H1 (cell line): ENCODE measurements at places on chromosomes 3 and 15.

- H3K36me3 ChIP-seq: no peaks in the 10 kb centered on the region
- H3K27me3 ChIP-seq: no peaks in the 10 kb centered on the region
- no peak overlapping the region for H3K4me3 ChIP-seq
- H3K27ac ChIP-seq: no peak overlapping the region
These were observed 42.3 kb upstream of the LHFPL4 start for GRCh38 chr3:9595877-9596276.

- H3K4me3 ChIP-seq: no peak overlapping the region
- H3K27me3 ChIP-seq: no peaks in the 10 kb centered on the region
- H3K27ac ChIP-seq: no peak overlapping the region
- H3K4me1 ChIP-seq: no peaks in the 10 kb centered on the region
- no peaks in the 10 kb centered on the region for H3K36me3 ChIP-seq
These were observed 221.8 kb downstream of the FEZF2 start for GRCh38 chr3:62151591-62151990.

DNA sequence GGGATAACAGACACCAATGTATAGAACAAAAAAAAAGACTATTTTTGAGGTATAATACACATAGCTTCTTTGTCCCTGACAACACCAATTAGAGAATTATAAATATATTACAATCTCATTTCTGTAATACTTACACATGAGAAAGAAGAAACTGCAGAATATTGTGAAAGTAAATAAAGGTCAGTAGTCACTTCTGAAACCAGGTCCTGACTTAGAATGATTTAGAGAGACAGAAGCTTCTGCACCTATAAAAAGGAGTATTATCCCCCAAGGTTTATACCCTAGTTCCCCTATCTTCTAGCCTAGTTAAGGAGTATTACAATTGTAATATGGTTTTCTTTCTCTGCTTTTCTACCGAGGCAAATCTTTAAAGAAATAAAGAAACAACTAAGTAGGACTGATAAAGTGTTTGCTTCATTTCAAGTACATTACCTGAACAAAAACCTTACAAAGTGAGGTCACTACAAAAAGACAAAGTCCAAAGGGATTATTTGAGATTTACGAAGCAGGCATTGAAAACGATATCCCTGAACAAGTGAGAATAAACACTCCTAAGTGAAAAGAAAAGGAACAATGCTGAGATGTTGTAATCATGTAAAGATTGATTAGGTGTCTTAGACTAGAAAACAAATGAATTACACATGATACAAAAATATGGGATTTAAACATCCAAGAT lies 103.0 kb downstream of the GBE1 start:
- no peak overlapping the region for H3K4me3 ChIP-seq
- H3K27me3 ChIP-seq: no peaks in the 10 kb centered on the region
- H3K27ac ChIP-seq: no peak overlapping the region
- H3K4me1 ChIP-seq: no peaks in the 10 kb centered on the region
- no peak for DNase-seq

DNA sequence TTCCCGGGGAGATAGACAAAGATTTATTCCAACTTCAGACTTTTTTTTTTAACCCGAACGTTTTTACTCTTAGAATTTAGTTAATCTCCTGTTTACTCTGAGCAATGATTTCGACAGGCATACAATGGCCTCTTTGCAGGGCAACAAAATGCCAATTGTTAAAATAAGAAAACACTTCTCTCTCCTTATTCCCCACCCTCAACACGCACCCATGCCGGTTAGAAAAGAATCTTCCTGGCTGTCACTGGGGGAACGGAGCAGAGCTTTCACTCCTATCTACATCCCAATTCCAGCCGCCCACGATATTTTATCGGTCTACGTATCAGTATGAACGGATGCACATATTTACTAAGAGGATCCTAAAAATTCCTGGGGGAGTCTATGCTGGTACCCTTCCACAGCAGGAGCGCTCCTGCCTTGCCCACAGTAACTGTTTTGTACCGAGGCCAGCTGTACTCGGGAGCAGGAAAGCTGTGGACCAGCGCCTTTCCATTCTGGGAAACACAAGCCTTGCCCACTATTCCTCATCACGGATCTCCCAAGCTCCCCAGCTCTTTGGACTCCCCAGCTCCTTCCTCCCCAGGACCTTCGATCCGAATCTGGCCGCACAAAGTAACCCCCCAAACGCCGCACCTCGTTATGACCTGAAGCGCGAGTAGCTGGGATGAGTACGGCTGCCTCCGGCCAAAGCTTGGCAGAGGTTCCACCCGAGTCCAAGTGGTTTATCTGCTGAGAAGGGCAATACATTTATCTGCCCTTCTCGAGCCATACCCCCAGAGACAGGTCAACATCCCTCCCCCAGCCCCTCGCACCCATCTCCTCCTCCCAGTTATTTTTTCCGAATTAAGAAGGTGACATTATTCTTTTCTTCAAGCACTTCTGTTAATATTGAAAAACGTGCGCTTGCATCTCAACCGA lies 2.2 kb upstream of the FOXB1 start:
- peaks cover 19% of the 10 kb centered on the region for H3K4me1 ChIP-seq
- DNase-seq: no peak
- H3K36me3 ChIP-seq: no peaks in the 10 kb centered on the region
- H3K27ac ChIP-seq: no peak overlapping the region
- peak overlapping the region; percentile 54; the same call in 1 of the 2 replicates for H3K4me3 ChIP-seq

- no peaks in the 10 kb centered on the region for H3K4me1 ChIP-seq
- no peak for DNase-seq
- H3K36me3 ChIP-seq: no peaks in the 10 kb centered on the region
- H3K27me3 ChIP-seq: no peaks in the 10 kb centered on the region
- H3K4me3 ChIP-seq: no peak overlapping the region
These were observed 220.5 kb downstream of the FAM43A start for GRCh38 chr3:194906229-194906629.

- H3K27ac ChIP-seq: no peak overlapping the region
- no peak overlapping the region for H3K4me3 ChIP-seq
- H3K4me1 ChIP-seq: no peaks in the 10 kb centered on the region
- no peaks in the 10 kb centered on the region for H3K27me3 ChIP-seq
These were observed 73.1 kb upstream of the FEZF2 start for GRCh38 chr3:62446337-62446940.

DNA sequence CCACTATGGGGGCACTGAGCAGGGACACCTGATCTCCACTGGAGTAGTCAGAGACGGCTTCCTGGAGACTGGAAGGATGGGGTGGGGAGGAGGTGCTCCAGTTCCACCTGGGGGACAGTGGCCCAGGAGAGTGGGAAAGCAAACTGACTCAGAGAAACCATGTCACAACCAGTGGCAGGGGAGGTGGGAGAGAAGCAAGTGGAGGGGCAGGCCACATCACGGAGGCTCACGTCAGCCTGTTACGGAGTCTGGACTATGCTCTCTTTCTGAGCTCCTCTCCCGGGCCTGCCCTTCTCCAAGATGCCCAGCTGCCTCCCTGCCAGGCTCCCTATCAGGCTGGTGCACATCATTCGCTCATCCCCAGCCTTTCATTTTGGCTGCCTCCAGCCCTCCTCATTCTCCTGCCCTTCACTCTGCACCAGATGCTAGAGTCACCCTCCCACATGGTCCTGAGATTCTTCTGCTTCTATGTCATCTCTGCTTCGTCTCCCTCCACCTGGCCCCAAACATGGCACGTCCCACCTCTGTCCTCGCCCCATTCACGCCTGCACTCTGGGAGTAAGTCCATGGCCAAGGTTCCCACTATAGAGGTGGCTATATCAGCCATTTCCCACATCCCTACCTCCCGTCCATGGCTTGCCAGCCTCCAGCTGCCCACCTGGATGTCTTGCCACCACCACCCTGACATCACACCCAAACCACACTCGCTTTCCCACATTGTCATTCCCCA lies 100.3 kb downstream of the ADCY5 start:
- H3K36me3 ChIP-seq: no peaks in the 10 kb centered on the region
- DNase-seq: no peak
- H3K4me3 ChIP-seq: no peak overlapping the region
- no peak overlapping the region for H3K27ac ChIP-seq

DNA sequence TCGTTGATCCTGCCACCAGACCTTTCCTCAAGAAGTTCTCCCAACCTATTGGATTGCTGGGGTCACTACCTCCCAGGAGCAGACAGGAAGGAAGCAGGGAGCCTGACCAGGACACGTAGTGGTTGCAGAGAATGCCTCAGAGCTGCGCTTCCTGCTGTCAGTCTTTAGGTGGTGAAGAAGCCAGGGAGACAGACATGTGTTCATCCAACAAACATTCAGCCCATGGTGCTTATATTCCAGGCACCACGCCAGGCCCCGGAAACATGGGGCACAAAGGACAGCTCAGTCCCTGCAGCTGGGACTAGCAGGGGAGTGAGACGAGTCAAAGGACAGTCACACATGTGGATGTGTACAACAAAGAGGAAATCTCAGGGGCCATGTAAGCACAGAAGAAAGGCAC lies 26.0 kb upstream of the CORO2B start:
- H3K4me1 ChIP-seq: no peaks in the 10 kb centered on the region
- H3K27ac ChIP-seq: no peak overlapping the region
- DNase-seq: no peak
- peaks cover 2% of the 10 kb centered on the region; the same call in 1 of the 2 replicates for H3K27me3 ChIP-seq
- no peaks in the 10 kb centered on the region for H3K36me3 ChIP-seq

DNA sequence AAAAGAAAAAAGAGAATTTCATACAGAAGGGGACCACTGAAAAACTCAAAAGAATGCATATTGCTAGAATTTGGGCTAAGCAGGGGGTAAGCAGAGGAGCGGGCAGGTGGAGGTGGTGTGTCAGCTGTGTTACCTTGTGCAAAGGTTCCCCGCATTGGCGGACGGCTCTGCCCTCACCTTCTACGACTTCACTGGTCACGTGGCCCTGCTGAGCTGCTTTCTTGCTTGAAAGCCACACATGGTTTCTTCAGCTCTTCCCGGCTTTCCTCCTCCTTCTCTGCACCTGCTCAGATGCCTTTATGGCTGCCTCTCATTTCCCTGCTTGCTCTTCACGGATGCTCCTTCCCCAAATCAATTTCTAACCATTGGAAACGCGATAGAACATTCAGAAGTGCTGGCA lies 30.5 kb downstream of the FAH start:
- H3K27me3 ChIP-seq: no peaks in the 10 kb centered on the region
- no peak for DNase-seq
- H3K27ac ChIP-seq: no peak overlapping the region
- H3K4me1 ChIP-seq: no peaks in the 10 kb centered on the region

DNA sequence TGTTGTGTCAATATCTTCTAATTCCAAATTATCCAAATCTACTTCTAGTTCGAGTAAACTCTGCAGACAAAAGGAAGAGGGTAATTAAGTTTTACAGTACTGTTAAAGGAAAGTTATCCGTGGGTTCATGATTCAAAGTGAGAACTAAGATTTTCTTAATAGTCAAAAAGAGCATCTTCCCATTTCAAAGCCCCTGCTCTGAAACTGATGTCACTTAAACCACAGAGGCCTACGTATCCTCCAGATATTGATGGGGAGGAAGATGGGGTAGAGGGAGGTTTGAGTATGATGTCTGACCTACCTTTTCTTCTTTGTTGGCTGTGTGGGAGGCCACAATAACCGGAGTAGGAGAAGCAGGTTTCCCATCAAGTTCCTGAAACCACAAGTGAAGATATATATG lies 14.1 kb downstream of the MRPS22 start:
- no peak overlapping the region for H3K27ac ChIP-seq
- no peaks in the 10 kb centered on the region for H3K27me3 ChIP-seq
- DNase-seq: no peak
- H3K4me1 ChIP-seq: no peaks in the 10 kb centered on the region
- no peak overlapping the region for H3K4me3 ChIP-seq
- peaks cover 90% of the 10 kb centered on the region for H3K36me3 ChIP-seq

DNA sequence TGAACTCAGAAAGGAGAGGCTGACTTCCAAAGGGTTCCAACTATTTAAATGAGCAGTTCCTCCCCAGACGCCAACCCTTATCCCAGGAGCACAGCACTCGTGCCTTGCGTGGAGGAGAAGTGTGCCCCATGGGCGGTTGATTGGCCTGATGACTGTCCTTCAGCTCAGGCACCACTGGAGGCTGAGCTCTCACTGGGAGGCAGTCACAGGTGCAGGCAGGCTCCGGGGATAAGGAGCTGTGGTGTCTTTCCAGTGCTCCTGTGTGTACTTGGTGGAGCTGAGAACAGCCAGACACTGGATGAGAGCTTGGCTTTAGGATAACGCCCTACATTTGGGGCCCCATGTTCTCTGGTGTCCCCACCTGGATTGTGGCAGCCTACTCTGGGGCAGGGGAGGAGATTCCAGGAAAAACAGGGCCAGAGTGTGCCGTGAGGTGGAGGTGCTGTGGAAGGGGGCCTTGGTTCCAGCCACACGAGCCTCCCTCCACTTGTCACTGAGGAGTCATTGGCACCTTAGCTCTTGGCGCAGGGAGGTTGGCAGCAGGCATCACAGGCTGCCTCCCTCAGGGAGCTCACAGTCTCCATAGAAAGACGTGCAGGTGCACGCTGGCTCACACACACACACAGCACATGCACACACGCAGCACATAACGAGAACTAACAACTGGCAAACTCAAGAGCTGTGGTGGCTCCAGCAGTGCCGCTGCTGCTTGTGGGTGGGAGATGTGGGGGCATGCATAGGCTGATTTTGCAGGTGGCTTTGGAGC lies 22.7 kb upstream of the EPHB3 start:
- H3K36me3 ChIP-seq: no peaks in the 10 kb centered on the region
- H3K4me1 ChIP-seq: no peaks in the 10 kb centered on the region
- H3K4me3 ChIP-seq: no peak overlapping the region
- H3K27ac ChIP-seq: no peak overlapping the region
- H3K27me3 ChIP-seq: 0 out of 2 replicates have a peak, but pooled peaks cover 3% of the 10 kb centered on the region

- no peaks in the 10 kb centered on the region; the same call in 1 of the 2 replicates for H3K4me1 ChIP-seq
- DNase-seq: no peak
- no peak overlapping the region for H3K27ac ChIP-seq
- H3K27me3 ChIP-seq: no peaks in the 10 kb centered on the region
These were observed 59.5 kb downstream of the SNRK start for GRCh38 chr3:43345877-43346276.

DNA sequence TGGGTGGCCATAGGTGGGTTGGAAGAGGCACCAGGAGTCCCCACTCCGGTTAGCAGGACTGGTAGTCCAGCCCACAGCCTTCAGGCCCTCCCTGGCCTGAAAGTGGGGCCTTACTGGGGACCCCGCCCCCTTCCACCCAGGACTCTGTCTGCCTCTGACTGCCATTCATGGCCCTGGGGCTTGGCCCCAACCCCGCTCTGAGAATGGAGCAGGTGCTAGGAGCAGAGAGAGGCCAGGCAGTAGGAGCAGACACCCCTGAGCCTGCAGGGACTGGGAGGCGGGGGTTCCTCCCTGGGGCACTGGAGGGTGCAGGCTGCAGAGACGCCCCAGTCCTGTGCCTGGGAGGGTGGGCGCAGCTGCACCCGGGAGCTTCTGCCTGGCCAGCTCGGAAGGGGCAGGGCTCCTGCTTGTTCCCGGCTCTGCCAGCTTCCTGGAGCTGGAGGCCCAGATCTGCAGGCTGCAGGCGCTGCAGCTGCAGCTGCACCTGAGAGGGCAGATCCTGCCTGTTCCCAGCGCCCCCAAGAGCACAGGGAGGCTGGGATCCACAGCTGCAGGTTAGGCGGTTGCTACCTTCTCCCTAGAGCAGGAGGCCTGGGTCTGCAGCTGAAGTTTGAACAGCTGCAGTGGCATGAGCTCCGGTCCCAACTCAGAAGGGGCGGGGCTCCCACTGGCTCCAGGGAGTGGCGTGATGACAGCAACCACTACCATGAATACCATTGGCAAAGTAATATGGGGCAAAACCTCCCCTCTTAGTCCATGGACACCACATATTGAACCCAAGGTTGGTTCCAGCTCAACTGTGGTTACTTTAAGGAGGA lies 194.7 kb downstream of the SQOR start:
- H3K4me3 ChIP-seq: no peak overlapping the region
- no peaks in the 10 kb centered on the region for H3K36me3 ChIP-seq
- DNase-seq: no peak
- no peak overlapping the region for H3K27ac ChIP-seq
- no peaks in the 10 kb centered on the region for H3K4me1 ChIP-seq
